ENCODE measurements at places on chromosomes 13 and 19. TPM values are rescaled to one million over a fixed set of nuclear protein-coding genes. Genes with fewer than 3 reads are reported as not detected.

DNA sequence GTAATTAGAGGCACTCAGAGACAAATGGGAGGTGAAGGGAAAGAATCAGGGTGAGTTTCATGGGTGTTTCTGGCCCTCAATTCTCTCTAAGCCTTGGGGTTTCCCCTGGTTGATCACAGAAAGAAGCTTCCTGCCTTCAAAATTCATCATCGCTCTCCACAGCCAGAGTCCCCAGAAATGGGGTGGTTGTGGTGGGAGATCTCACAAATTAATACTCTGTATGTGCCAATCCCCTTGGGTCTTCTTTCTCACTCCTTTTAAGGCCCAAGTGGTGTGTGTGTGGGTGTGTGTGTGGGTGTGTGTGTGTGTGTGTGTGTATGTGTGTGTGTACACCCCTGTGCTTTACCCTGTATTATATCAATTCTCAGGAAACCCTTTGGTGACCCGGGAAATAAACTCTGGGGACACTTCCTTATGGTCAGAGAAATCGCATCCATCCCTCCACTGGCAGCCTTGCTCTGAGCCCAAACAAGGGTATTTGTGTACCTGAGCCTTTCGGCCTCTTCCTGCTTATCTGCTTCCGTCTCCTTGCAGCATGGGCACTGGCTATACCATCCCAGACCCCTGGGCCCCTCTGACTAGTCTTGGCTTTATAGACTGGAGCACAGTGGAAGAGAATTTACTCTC is 2.8 kb upstream of the FCGBP start:
- H3K27ac ChIP-seq, result no peak overlapping the region
- H3K4me1 ChIP-seq, result no peaks in the 10 kb centered on the region
- H3K27me3 ChIP-seq, result no peaks in the 10 kb centered on the region
- no peak overlapping the region for H3K4me3 ChIP-seq

- no peaks in the 10 kb centered on the region for H3K27me3 ChIP-seq
- no peak overlapping the region for H3K27ac ChIP-seq
- no peak overlapping the region for H3K4me3 ChIP-seq
Measured at GRCh38 chr13:74573654-74574053, 439.4 kb upstream of the KLF12 start.

DNA sequence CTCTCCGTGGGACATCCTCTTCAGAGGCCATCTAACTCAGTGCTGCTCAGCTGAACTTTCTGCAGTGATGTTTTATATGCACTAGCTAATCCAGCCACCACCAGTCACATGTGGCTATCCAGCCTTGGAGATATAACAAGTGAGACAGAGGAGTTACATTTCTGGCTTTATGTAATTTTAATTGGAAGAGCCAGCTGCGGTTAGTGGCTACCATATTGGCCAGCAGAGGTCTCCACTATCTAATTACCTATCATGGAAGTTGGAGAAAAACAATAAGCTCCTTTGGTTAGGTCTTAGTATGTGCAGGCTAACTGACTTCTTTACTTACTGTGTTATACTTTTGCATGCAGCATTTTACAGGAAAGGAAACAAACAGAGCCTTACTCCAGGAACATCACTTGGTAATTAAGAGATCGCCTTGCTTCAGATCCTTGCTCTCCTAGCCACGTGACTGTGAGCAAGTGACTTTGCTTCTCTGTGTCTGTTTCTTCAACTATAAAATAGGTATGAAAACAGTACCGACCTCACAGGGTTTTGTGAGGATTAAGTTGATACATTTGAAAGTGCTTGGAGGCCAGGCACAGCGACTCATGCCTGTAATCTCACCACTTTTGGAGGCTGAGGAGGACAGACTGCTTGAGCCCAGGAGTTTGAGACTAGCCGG is 1.6 kb upstream of the KLK10 start:
- no peaks in the 10 kb centered on the region for H3K36me3 ChIP-seq
- peaks cover 3% of the 10 kb centered on the region for H3K27me3 ChIP-seq
- H3K4me1 ChIP-seq, result no peaks in the 10 kb centered on the region
- H3K27ac ChIP-seq, result no peak overlapping the region

DNA sequence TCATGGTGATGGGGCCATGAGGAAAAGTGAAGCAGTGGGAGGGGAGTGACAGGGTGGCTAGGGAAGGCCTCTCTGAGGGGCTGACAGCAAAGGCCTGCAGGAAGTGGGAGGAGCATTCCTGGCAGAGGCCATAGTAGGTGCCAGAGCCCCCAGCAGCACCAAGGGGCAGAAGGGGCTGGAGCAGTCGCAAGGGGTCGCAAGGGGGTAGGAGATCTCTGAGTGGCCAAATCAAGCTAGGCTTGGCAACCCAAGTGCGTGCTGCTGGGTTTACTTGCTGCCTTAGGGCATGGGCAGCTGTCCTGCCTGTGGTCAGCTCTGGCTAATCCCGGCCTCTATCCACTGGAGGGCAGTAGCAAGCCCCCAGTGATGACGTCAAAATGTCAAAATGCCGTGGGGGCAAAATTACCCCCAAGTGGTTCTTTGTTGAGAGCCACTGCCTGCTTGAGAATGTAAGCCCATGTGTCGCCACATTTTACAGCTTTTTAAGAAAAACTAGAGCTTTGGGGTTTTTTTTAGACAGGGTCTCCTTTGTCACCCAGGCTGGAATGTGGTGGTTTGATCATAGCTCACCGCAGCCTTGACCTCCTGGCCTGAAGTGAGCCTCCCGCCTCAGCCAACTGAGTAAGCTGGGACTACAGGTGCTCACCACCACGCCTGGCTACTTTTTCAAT is 11.8 kb downstream of the CCDC97 start:
- H3K27ac ChIP-seq, result no peak overlapping the region
- DNase-seq, result no peak
- peaks cover 15% of the 10 kb centered on the region for H3K36me3 ChIP-seq
- H3K4me1 ChIP-seq, result no peaks in the 10 kb centered on the region
- H3K27me3 ChIP-seq, result no peaks in the 10 kb centered on the region

DNA sequence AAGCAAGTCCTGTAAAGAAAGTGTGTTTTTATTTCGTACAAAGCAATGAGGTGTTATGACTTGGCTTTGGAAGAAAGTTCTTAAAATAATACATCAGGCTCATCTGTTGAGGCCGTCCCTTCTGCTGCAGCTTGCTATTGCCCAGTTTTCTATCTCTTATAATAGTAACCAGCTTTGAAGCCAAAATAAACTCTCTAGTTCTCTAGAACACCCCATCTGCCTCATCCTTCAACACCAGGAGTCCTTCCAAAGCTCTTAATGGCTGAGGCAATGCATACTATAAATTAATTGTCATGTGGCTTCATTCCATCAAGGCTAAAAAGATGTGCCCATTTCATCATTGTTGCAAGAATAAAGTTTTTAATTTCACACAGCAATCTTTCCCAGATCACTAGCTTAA is 49.4 kb upstream of the IPO5 start:
- no peak overlapping the region for H3K4me3 ChIP-seq
- no peaks in the 10 kb centered on the region for H3K27me3 ChIP-seq
- no peaks in the 10 kb centered on the region for H3K36me3 ChIP-seq
- no peak overlapping the region for H3K27ac ChIP-seq

- no peak for DNase-seq
- no peaks in the 10 kb centered on the region for H3K4me1 ChIP-seq
- no peaks in the 10 kb centered on the region for H3K27me3 ChIP-seq
- no peak overlapping the region for H3K4me3 ChIP-seq
- H3K27ac ChIP-seq, result no peak overlapping the region
Measured at GRCh38 chr13:33323801-33324510, 38.4 kb upstream of the STARD13 start.

DNA sequence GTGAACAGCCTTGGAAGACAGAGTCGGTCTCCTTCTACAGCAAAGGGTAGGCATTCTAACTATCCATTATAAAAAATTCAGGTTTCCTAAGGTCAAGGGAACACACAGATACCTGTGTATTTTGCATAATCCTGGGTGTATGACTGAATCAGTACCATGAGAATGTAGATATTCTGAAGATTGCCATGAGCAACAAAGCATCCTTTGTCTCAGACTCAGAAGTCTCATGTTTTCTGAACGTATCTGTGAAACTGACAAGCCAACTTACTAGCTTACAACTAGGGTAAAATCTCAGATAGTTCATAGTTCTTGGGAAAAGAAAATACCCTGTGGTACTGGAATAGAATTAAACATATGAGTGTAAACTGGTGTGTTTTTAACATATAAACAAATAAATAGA is 6.5 kb downstream of the ZNF566 start:
- H3K36me3 ChIP-seq, result no peaks in the 10 kb centered on the region
- H3K27me3 ChIP-seq, result no peaks in the 10 kb centered on the region
- no peak for DNase-seq

GRCh38 chr13:44474122-44474910 is 100.7 kb downstream of the SERP2 start:
- H3K4me3 ChIP-seq, result no peak overlapping the region
- no peaks in the 10 kb centered on the region for H3K27me3 ChIP-seq
- H3K4me1 ChIP-seq, result no peaks in the 10 kb centered on the region
- H3K36me3 ChIP-seq, result no peaks in the 10 kb centered on the region
- H3K27ac ChIP-seq, result no peak overlapping the region

The HRC gene
- total RNA-seq, result not detected
